NCI-H2081 treated with DMSO at 0.1 percent for 48 hours (cell line): ENCODE measurements at places on chromosomes 16 and 17.

- no peak for DNase-seq
These were observed 67.6 kb upstream of the RBBP6 start for GRCh38 chr16:24471561-24472350.

GRCh38 chr17:19260958-19261357 lies 23.8 kb downstream of the EPN2 start:
- DNase-seq: peak; percentile 14

GRCh38 chr16:23500862-23501225 lies 9.4 kb downstream of the GGA2 start:
- DNase-seq: no peak

DNA sequence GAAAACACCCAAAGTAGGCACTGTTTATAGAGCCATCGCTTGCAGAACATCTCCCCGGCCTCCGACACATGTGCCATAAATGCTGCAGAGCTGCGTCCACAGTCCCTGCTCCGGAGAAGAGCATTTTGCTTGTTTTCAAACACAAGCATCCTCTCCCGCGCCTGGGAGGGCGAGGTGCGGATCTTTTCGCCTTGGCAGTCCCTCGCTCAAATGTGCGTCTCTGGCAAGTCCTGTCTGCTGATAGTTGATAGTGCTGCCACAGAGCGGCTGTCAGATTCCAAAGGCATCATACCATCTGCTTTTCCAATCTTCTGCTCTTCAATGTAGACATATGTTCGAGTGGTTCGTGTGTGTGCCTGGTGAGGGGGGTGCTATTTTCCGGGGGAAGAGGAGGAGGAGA lies 603.7 kb downstream of the MAF start:
- DNase-seq: no peak

DNA sequence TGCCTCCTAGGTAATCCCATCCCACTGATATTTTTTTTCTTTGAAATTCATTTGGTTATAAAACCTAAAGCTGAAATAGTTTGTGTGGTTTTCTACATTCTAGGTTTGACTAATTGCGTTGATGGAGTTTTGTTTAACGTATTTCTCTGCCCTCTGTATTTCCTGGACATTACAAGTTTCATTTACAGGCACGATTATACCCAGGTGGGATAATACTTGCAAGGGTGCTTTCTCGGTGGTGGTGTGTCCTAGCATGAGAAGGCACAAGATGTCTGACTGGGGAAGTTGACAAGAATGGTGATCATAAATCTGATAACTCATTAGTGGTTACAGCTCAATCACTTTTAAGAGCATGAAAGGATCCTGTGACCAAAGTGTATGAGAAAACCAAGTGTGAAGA lies 45.0 kb downstream of the DYNLRB2 start:
- no peak for DNase-seq
